ENCODE measurements at places on chromosomes 4 and X. TPM values are rescaled to one million over a fixed set of nuclear protein-coding genes. Genes with fewer than 3 reads are reported as not detected.

RS1 gene
- not detected for total RNA-seq

UGT8 gene
- 1.6 TPM for total RNA-seq

GRCh38 chrX:106684207-106684606, 42.3 kb upstream of the RNF128 start:
- no peak for DNase-seq

GRCh38 chrX:70505451-70505841, 60.8 kb downstream of the DLG3 start:
- DNase-seq: no peak

DNA sequence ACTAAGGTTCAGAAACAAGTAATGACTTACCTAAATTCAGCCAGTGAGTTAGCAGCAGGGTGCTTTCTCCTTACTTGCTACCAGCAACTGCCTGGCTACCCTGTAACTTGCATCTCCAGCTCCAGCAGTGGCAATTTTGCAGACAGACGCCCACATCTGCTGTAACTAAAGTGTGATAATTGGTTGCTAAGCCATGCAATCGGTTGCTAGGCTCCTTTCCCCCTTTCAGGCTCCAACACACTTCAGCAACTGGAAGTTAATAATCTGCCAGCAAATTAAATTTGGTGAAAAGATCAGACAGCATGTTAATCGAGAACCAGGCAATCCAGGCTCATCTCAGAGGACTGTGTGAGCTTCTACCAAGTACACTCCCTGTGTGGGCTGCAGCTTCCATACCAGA, 24.2 kb upstream of the ARHGEF9 start:
- DNase-seq: no peak

- no peak for DNase-seq
Measured at GRCh38 chr4:145812919-145813318, 125.7 kb downstream of the ZNF827 start.

GRCh38 chr4:109134268-109134667, 168.2 kb downstream of the COL25A1 start:
- DNase-seq: no peak

GRCh38 chr4:15694431-15694830, 8.4 kb upstream of the BST1 start:
- DNase-seq: no peak

DNA sequence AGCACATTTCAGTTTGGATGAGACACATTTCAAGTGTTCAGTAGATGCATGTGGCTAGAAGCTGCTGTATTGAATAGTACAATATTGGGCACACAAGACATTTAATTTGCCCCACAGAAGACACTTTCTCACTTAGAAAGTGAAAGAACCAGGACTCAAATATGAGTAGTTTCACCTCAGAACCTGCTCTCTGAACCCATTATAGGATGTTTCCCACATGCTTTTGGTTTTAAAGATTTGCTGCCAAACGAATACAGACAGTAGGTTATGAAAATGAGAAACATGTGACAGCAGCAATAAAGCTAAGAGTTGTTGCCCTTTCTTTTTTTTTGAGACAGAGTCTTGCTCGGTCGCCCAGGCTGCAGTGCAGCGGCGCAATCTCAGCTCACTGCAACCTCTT, 32.3 kb downstream of the C4orf54 start:
- no peak for DNase-seq

- DNase-seq: no peak
Measured at GRCh38 chr4:24796620-24797019, 1.2 kb downstream of the SOD3 start.

DNA sequence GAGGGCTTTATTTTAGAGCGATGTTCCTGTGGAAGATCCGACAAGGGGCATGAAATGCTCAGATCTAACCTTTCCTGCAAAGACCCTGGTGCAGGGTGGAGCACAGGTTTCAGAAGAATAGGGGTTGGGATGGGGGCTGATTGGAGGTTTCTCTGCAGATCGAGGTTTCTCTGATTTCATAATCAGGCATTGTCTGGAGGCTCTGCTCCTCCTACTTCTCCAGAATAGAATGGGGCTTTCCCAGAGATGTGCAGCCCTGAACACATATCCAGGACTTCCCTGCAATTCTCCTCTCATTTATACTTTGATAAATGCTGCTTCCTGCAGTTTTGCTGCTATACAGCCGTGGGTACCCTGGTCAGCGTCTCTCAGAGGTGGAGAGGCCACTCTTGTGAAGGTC, 397.6 kb upstream of the BOD1L1 start:
- DNase-seq: no peak

DNA sequence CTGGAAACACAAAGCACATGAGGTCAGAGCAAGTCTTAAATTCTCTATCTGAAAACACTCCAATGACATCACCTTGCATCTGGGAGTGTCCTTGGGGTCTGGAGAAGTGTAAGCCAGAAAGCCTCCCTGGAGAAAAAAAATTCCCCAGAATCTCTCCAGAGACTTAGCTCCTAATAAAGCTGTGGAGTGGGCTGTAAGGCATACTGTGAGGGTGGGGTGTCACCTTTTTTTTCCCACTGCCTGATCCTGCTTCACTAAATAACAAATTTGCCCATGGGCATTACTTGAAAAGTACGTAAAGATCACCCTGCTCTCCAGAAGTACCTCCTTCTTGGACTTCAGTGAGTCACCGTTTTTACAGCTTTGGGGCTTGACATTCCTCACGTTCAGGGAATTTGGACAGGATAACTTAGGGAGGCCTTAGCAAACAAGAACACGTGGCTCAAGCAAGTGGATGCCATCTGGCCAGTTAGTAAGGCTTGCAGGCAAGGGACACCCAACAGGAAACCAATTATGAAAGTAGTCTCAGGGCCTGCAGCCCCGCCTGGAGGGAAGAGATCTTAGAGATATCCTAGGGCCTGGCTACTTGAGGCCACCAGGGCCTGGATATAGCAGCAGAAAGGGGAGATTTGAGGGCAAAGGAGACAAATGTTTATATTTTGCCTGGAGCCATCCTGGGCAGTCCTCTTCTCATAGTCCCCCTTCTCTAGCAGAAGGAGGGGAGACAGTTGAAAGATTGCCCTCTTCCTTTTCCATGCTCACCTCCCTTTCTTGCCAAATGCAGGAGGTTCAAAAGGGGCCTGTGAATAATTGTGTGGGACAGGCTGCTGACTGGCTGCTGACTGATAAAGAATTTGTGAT, 60.1 kb upstream of the PLAC1 start:
- DNase-seq: no peak

DNA sequence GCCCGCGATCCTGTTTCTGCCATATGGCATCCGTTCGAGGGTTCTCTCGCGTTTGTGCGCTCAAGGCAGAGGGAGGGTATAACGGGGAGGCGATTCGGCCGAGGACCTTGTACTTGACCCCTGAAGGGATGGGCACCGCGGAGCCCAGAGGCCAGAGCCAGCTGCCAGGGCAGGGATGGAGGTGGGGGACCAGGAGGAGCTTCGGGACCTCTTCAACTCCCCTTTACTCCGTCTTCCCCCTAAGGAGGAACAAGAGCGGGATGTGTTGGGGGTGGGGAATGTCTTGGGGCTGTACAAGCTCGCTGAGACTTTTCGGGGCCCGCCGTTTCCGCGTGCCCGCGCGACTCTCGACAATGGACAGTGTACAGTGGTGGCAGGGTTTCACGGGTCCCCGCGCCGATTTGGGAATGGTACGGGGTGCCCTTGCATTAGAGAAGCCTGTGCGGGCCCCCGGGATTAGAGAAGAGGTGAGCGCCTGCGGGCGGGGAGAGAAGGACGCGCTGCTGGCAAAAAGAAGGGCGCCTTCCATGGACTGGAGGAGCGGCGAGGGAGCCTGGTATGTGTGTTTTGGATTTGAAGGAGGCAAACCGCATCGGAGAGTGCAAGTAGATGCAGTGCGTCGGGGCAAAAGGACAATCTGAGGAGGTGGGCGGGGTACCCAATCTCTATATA, 760 bp downstream of the UGT8 start:
- DNase-seq: no peak

DNA sequence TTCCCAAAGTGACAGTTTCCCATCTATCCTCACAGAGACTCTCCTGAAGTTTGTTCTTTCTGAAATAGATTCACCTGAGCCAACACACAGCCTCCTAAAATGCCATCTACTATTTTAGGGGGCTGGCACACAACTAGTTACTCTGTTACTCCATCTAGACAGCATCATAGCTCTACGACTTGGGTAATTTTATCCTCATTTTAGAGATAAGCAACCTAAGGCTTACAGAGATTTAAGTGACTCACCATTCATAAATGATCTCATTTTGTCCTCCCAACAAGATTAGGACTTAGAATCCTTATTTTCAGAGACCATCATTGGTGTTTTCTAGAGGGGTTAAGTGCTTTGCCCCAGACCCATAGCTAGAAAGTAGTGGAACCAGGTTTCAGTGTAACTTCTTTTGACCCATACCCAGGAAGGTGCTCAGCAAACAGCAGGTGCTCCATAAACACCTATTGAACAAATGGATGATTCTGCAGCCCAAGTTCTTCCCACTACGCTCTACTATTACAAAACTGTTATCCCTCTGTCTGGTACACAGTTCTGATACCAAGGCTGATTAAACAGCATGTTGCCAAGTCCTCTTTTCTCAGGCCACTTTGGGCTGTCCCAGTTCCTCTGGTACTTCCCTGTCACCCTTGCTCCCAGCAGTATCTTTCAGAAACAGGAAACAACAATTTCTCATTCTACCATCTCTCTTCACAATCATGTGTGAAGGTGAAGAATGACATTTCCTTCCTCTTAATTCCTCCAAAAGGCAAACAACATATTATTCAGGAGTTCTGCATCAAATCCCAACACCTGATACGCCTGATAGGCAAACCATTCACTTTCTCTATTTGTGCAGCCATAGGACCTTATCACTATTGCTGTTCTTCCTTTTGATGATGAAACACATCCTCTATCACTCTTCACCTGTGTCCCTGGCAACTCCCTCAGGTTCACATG, 304.7 kb upstream of the TAPT1 start:
- no peak for DNase-seq

- DNase-seq: no peak
Measured at GRCh38 chr4:99165978-99166377, 21.9 kb upstream of the ADH4 start.

- DNase-seq: no peak
Measured at GRCh38 chrX:17226736-17227135, 148.3 kb upstream of the NHS start.

GRCh38 chrX:71976753-71977152, 66.1 kb downstream of the NHSL2 start:
- no peak for DNase-seq

DNA sequence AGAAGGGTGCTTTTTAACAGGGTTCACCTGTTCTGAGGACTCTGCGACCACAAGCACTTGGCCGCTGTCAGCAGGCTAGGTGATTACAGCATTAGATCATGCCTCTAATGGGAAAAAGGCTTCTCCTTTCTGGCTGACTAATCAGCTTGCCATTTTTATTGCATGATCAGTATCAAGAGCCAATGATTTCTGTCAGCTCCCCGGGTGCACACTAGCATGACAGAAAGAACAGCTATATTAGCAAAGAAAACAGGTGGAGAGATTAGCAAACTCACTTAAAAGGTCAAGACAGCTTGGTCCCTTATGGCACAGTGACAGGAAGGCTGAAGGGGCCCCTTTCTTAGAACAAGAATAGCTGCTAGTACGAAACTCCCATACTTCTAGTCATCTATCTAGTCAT, 170.0 kb downstream of the SMIM20 start:
- no peak for DNase-seq

DNA sequence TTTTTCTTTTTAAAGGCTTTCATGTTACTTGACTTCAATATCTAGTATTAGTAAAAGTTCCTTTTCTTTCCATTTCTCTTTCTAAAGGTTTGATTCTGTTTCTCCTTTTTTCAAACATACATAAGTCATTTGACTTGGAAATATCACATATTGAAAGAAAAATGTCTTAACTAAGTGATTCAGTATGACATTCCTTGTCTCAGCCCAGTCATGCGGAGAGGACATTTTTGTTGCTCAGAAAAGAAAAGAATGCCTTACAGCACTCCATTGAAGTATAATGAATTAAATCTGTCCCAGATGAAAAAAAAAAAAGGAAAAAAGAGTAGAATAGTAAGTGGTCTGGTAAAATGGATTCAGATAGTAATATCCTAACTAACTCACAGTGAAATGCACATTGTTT, 466.1 kb downstream of the ADGRL3 start:
- no peak for DNase-seq

GRCh38 chr4:111066447-111066846, 443.6 kb upstream of the PITX2 start:
- DNase-seq: no peak
